ENCODE measurements at places on chromosomes 4 and X.
A peak's percentile ranks its signal among the peaks of the same experiment; 100 is the strongest.

- no peak for DNase-seq
Measured at GRCh38 chrX:106670631-106671030, 55.9 kb upstream of the RNF128 start.

GRCh38 chrX:18966624-18967023 is 17.3 kb downstream of the PHKA2 start:
- no peak for DNase-seq

GRCh38 chr4:17093481-17093880 is 195.0 kb upstream of the LDB2 start:
- DNase-seq, result no peak

DNA sequence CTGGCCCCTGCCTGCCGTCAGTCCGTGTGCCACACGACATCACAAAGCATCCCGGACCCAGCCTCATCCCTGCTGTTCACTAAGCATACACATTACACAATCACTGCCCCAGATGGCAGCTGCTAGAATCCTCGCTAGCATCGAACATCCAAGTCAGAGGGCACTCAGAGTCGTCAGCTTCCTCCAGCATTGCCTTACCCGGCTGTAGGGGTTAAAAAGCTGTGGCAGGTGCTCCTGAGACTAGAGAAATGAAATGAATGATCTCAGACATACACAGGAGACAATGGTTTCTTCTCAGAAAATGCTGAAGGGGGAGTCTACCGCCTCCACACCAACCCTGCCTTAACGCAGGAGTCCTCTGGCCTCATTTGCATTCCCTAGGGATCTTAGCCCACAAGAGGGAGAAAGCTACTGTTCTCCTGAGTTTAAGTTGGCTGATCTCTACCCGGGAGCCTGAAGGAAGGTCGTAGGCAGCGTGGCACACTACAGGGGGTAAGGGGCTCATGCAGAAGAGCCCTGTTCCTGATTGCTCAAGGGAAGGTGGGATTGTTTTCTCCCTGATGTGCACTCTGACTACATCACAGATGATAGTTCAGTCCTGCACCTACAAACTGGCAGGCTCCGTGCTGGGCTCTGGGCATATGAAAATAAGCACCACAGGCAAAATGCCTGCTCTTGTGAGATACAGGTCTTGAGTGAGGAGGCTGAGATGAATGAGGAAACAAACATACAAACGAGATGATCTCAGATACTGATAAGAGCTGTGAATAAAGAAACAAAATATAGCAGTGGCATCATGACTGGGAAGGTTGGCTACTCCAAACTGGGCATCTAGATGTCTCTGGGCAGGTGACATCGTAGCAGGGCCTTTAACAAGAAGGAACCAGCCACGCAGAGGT is 2.6 kb upstream of the KIAA0232 start:
- peak; percentile 62 for DNase-seq

- DNase-seq, result no peak
Measured at GRCh38 chrX:78710171-78710570, 37.3 kb upstream of the LPAR4 start.

DNA sequence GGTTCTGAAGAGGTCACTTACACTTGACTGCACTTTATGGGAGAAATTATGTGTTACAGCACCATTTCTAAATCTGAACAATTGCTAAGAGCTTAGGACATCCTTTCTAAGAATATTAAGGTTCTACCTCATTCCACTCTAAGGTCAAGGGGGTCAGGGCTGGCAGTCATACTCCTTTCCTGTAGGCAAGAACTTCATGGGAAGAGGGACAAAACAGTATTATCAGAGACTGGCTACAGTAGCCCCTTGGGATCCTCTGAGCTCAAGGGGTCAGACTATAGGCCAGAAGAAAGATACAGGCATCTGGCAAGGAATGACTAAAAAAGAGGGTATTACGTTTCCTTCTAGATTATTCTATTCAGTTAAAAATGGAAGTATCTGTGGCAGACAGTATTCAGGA is 115.1 kb downstream of the RASL11B start:
- DNase-seq, result no peak

GRCh38 chr4:144591401-144591800 is 54.6 kb upstream of the HHIP start:
- DNase-seq, result no peak

- no peak for DNase-seq
Measured at GRCh38 chr4:98170035-98170434, 26.8 kb upstream of the STPG2 start.

DNA sequence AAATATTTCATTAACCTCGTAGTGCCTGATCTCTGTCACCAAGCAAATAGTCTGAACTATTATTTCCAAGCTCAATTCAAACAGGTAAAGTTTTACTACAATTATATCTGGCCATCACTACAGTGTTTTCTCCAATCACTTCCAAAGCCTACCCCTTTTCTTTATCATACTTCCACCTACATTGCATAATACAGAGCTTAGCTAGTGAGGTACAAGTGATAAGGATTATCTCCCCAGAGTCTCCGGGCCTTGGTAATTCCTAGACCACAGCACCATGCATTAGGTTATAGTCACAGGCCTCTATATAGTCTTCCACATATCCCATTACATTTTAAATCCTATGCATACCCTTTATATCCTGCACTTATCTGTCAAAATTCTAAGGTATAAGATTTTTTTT is 154.2 kb downstream of the SNCA start:
- no peak for DNase-seq

GRCh38 chr4:40769266-40769665 is 19.5 kb downstream of the NSUN7 start:
- DNase-seq, result no peak

DNA sequence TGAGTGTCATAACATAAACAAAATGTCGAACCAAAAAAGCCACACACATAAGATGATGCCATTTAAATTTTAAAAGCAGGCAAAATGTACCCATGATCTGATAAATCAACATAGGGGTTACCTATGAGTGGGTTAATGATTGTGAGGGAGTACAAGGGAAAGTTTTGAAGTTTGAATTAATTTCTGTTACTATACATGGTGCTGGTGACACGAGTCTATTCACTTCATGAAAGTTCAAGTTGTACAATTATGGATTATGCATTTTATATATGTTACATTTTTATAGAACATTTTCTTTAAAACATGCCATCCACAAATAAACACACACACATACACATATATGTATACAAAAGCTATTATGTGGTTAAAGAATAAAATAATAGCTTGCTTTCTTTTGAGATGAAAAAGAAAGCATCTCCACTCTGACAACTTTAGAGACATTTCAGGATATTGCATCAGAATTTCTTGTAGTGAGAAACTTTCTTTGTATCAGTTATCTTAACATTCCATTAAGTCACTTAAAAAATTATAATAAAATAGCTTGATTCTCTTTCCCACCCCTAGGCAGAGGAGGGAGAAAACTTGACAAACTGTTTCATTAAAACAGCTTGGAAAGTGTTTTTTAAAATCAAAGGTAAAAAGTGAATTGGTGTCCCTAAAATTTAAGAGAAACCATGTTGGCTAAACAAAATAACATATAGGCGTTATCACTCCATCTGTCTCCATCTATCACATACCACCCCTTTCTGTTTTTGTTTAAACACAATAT is 891.8 kb upstream of the NDST4 start:
- DNase-seq, result no peak
